ENCODE measurements at places on chromosomes 12 and 14. TPM values are rescaled to one million over a fixed set of nuclear protein-coding genes. Genes with fewer than 3 reads are reported as not detected.
A peak's percentile ranks its signal among the peaks of the same experiment; 100 is the strongest.

GNG2 gene
- total RNA-seq, result 2.0 TPM

ATF7 gene
- total RNA-seq, result 18.7 TPM

KCNA5 gene
- 0.25 TPM for total RNA-seq

ZC2HC1C gene
- total RNA-seq, result 5.3 TPM

DNA sequence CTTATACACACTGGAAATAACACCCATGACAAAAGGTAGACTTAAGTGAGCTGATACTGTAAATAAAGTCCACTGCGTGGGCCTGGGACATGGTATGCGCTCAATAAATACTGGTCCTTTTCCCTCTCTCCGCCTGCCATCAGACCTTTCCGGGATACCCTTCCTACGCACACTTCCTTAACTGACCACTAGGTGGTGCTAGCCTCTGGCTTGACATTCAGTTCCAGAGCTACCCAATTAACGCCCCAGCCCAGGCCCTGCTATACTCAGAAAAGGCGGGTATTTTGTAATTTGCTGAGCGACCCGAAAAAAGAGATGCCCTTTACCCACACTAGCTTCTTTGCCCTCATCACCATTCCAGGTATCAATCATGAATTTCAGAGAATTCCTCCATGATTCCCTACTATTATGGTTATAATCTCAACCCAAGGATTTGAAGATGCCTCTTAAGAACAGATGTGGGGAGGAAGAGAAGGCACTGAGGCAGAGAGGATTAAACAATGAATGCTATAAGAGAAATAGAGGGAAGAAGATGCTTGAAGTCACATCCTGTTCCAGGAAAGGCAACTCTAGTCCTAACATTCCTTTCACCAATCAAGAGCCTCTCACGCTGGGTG lies 3.9 kb upstream of the LRP1 start:
- H3K4me1 ChIP-seq, result peaks cover 10% of the 10 kb centered on the region
- DNase-seq, result no peak
- no peak overlapping the region for H3K4me3 ChIP-seq
- H3K27ac ChIP-seq, result no peak overlapping the region
- H3K36me3 ChIP-seq, result no peaks in the 10 kb centered on the region

DNA sequence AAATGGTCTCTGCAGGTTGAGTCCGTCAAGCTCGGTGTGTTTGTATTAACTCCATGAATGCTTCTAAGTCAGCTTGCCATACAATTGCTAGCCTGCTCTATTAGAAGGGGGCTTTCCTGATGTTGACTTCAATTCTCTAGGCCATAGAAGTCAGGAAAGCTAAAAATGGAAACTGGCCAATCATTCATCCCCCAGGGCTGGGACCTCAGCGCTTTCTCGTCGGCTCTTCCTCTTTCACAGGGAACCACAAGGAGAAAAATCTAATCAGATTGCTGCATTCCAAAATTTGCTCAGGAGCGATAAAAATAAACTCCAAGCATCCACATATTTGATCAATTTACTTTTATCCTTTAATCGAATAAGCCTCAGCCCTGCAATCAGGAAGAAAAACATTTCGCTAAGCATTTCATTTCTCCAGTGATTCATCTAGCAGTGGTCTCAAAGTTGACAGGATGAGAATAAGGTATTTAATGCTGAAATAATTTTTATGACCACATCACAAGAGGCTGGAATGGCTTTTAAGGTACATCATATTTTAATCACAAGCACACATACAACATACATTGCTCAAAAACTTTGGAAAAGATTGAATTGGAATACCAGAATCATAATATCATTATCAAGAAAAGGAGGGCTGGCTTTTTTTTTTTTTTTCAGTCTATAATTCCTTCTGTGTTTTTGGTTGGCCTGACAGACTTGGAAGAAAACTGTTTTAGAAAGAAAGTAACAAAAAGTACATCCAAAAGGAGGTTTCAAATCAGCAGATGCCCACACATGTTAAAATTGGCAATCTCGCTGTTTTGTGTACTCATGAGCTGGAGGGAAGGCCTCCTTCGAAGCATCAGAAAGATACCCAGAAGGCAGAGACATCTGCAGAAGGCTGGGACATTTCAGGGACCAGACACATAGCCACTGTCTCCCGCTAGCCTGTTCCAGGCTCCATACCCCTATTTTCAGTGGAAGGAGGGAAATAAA lies 316.3 kb downstream of the NUAK1 start:
- H3K36me3 ChIP-seq, result no peaks in the 10 kb centered on the region
- no peaks in the 10 kb centered on the region for H3K27me3 ChIP-seq
- no peak for DNase-seq
- no peak overlapping the region for H3K27ac ChIP-seq

- no peak overlapping the region for H3K27ac ChIP-seq
- no peaks in the 10 kb centered on the region for H3K4me1 ChIP-seq
- no peaks in the 10 kb centered on the region for H3K36me3 ChIP-seq
- DNase-seq, result no peak
Measured at GRCh38 chr14:78982551-78982950, 812.4 kb downstream of the NRXN3 start.

DNA sequence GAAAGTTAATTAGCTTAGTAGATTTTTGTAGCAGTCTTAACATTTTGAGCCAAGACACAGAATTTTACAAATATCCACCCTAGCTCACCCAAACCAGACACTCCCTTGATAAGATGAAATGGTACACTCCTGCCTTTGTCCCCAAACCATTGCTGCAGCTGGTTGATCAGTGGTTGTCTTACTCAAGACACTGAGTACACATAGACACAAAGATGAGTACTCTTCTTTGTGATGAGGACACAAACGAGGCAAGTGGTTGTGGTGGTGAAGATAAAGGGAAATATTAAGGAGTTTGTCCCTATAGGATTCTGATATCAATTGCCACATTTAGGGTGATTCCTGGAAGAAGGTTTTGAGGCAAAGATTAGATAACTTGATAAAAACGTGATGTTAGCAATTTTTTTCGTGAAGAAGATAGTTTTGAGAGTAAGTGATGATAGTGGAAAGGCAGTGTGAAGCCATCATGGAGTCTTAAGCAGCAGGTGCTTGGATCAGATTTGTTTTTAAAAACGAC lies 21.4 kb upstream of the ATP2B1 start:
- H3K27me3 ChIP-seq, result no peaks in the 10 kb centered on the region
- H3K4me1 ChIP-seq, result no peaks in the 10 kb centered on the region
- no peak for DNase-seq
- no peak overlapping the region for H3K27ac ChIP-seq

DNA sequence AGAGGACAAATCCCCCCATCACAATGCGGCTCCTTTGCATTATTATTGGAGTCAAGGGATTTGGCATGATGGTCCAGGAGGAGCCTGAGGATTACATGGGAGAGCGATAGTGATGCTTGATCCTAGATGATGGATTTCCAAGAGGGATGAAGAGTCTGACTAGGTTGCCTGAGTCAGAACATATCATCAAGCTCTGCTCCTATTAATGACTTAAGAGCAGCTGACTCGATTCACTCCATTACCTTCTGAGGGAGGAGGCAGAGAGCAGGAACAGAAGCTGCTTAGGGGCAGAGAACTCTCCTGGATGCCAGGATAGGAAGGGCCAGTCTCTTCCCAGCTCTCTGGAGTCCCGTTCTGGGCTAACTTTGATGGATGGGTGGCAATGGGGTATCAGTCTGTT lies 54.0 kb upstream of the CISTR start:
- H3K4me3 ChIP-seq, result no peak overlapping the region
- H3K27ac ChIP-seq, result no peak overlapping the region
- DNase-seq, result no peak
- no peaks in the 10 kb centered on the region for H3K27me3 ChIP-seq

DNA sequence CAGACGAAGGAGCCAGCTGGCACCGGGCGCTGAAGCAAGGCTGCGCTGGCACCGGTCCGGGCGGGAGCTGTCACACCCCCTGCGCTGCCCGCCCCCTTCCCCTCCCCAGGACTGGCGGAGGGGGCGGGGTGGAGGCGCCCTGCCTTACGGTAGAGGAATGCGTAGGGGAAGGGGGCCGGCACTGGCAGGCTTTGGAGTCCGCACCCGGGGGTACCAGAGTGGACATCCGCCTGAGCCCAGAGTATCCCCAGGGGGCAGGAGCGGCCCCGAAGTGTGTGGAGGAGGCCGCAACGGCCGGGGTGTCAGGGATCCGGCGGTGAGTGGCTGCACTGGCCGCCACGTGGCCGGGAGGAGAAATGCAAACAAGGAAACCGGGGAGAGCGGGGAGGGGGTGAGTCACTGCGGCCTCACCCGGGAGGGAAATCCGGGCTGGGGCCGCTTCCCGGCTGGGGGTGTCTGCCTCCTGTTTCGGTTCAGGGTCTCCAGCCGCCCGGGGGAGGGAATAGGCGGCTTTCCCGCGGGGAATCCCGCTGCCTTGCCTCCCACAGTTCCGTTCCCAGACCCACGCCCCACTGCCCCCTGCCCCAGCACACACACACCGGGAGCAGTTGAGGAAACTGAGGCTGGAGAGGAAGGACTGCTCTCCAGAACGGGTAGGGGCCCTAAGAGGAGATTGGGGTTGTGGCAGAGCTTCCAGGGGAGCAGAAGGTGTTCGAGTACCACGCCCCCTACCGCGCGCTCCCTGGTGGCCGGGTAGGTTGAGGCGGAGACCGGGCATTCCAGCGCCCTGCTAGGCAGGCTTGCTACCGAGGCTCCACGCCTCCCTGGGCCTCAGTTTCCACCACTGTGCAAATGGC lies at the start of gene RAPGEF3:
Gene RAPGEF3 (minus strand): TSS at position 47 of the 857 bp plus-strand sequence. CDS start 324 bp downstream, outside the sequence.
- H3K36me3 ChIP-seq, result no peaks in the 10 kb centered on the region
- H3K27me3 ChIP-seq, result no peaks in the 10 kb centered on the region
- peak within 1 kb of the TSS; percentile 61 for H3K4me3 ChIP-seq
- peak; percentile 89 for DNase-seq
- no peaks in the 10 kb centered on the region for H3K4me1 ChIP-seq

DNA sequence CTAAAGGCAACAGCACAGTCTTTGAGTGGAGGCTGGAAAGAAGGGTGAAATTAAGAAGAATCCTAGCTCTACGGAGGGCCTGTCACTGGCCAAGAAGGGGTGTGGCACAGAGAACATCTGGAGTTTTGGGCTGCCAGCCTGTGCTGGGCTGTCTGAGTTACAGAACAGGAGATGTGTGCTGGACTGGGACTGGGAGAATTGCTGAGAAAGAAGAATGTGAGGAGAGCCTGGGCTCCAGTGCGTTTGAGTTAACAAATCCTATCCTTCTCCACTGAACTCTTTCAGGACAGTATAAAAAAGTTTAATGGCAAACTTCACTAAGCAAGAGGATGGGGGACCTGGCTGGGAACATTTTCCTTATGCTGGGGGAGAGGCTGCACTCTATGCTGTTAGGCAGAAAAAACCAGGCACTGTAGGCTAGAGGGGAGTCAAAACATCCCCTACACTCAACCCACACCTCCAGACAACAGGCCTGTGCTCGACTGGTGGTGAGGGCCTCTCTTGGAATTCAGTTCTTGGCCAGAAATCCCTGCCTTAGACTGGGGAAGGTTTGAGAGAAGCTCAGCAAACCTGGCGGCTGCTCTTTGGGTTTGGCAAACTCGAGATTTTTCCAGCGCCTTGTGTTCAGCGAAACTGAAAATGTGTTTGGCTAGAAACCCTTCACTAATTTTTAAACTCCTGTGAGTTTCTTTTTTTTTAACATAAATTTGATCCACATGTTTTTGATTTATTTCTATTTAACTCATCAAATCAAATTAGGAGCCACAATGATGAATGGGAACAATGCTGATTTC lies 217.3 kb downstream of the MON2 start:
- H3K27me3 ChIP-seq, result no peaks in the 10 kb centered on the region
- no peak overlapping the region for H3K27ac ChIP-seq
- H3K4me1 ChIP-seq, result no peaks in the 10 kb centered on the region
- no peaks in the 10 kb centered on the region for H3K36me3 ChIP-seq
- no peak for DNase-seq

DNA sequence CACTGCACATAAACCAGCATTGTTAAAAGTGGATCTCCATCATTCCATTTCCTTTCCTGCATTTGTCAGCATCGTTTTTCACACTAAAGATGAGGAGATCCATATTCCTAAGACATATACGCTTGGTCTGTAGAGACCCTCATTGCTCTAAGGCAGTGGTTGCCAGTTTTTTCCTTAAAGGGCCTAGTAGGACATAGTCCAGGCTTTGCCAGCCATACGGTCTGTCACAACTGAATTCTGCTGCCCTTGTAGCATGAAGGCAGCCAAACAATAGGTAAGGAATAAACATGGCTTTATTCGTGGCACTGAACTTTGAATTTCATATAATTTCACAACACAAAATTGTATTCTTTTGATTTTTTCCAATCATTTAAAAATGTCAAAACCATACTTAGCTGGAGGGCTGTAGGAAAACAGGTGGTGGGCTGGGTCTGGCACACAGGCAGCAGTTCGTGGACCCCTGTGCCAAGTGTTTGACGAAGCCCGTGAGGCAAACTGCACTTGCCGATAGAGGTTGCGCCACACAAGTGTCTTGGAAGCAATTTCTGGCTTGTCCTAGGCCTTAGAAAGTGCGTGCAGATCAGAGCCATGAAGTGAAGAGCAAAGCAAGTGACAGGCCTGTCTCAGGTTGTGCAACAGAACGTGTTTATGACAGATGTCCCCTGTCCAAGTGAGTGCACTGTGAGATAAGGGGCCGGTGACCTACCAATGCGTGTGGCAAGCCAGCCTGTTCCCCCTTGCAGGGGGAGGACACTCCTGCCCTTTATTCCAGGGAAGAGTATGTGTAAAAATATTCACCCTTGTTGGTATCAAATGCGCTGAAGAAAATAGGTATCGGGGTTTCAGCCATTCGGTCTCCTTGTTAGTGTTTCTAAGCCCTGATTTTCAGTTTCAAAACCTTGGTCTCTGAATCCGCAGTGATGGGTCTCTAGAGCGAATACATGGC lies 916 bp upstream of the CHPT1 start:
- H3K4me3 ChIP-seq, result peak overlapping the region; percentile 87
- peak overlapping the region; percentile 94 for H3K27ac ChIP-seq
- H3K36me3 ChIP-seq, result no peaks in the 10 kb centered on the region
- no peaks in the 10 kb centered on the region for H3K27me3 ChIP-seq

DNA sequence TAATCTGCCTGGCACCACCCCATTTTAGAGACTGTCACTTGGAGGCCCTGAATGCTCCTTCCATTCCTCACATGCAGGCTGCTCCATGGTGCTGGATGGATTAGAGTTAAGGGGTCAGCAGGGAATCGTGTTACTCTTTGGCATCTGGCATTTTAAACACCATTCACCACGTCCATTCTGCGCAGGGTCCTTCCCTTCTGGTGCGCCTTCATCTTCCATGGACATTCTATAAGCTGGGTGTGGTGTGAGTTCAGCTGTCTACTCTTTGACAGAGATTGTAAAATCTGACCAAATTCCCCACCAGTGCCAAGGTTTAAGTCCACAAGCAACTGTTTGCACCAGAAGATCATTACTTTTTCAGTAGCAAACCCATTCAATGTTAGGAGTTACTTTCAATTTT lies 47.8 kb downstream of the GIT2 start:
- no peaks in the 10 kb centered on the region for H3K27me3 ChIP-seq
- H3K36me3 ChIP-seq, result peaks cover 13% of the 10 kb centered on the region
- no peak for DNase-seq
- H3K4me3 ChIP-seq, result no peak overlapping the region
- H3K27ac ChIP-seq, result peak overlapping the region; percentile 32
